ENCODE measurements at places on chromosomes 3 and 15. TPM values are rescaled to one million over a fixed set of nuclear protein-coding genes. Genes with fewer than 3 reads are reported as not detected.

NRG4 gene
- 1.7 TPM for polyA plus RNA-seq

CSK gene
- polyA plus RNA-seq, result 53.4 TPM

CHCHD6 gene
- polyA plus RNA-seq, result 13.1 TPM

PPP1R14D gene
- not detected for polyA plus RNA-seq

ACTC1 gene
- polyA plus RNA-seq, result 1.6 TPM

SERINC4 gene
- polyA plus RNA-seq, result not detected

EHHADH gene
- 8.4 TPM for polyA plus RNA-seq

DPH6 gene
- polyA plus RNA-seq, result 35.6 TPM

STARD5 gene
- 3.0 TPM for polyA plus RNA-seq

FETUB gene
- not detected for polyA plus RNA-seq

HLTF gene
- polyA plus RNA-seq, result 43.6 TPM

SACM1L gene
- polyA plus RNA-seq, result 29.3 TPM

HRG gene
- polyA plus RNA-seq, result not detected

TRIM69 gene
- polyA plus RNA-seq, result 36.5 TPM

PLCB2 gene
- polyA plus RNA-seq, result 8.0 TPM

LRRC57 gene
- 7.8 TPM for polyA plus RNA-seq

SLC28A1 gene
- polyA plus RNA-seq, result not detected

CPNE4 gene
- not detected for polyA plus RNA-seq

ETV5 gene
- 18.4 TPM for polyA plus RNA-seq

LRRC15 gene
- not detected for polyA plus RNA-seq

LRRIQ4 gene
- 0.20 TPM for polyA plus RNA-seq

C2CD4A gene
- not detected for polyA plus RNA-seq

MINAR1 gene
- not detected for polyA plus RNA-seq

CAPN3 gene
- 1.3 TPM for polyA plus RNA-seq

CA12 gene
- polyA plus RNA-seq, result not detected

ZNF385D gene
- polyA plus RNA-seq, result not detected

RTP4 gene
- polyA plus RNA-seq, result 4.4 TPM

CCDC33 gene
- polyA plus RNA-seq, result 5.8 TPM

DUOXA2 gene
- polyA plus RNA-seq, result not detected

PGBD4 gene
- 1.2 TPM for polyA plus RNA-seq

SPINK8 gene
- polyA plus RNA-seq, result not detected

SI gene
- not detected for polyA plus RNA-seq

GOLGA6B gene
- not detected for polyA plus RNA-seq

SUSD5 gene
- polyA plus RNA-seq, result 0.09 TPM

GALNT15 gene
- polyA plus RNA-seq, result not detected

REC114 gene
- not detected for polyA plus RNA-seq

CIDEC gene
- not detected for polyA plus RNA-seq
